ENCODE measurements at places on chromosomes 16 and 17. TPM values are rescaled to one million over a fixed set of nuclear protein-coding genes. Genes with fewer than 3 reads are reported as not detected.

DNA sequence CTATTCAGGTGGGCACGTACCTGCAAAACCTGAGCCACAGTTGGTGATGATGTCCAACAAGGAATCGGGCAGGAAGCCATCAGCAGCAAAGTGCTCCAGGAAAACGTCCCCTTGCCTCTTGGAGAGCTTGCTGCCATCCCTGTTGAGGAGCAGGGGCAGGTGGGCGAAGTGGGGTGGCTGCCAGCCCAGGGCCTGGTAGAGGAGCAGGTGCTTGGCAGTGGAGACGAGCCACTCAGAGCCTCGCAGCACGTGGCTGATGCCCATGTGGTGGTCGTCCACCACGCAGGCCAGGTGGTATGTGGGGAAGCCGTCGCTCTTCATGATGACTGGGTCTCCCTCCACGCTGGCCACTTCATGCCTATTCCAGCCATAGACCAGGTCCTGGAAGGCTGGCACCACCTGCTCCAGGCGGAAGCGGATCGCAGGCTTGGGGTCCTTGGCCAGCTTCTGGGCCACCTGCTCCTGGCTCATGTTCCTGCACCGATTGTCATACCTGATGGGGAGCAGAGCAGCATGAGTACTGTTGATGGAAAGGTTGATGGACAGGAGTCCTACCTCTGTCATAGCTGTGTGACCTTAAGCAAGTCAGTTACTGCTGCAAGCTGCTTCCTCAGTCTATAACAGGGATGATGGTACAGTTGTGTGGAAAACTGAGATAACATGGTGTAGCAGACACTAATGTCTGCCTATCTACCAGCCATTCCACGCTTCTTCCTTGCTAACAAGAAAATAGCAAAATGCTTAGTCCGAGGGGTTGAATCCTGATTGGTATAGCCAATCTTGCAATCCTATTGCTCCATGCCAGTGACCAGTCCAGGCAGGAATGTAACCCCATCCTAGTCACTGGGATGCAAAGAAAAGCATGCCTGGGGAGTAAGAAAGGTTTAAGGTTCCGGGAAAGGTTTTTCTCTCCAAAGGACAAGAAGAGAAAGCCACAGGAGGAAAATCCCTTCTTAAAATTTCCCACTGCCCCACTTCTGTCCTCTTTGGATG, 22.0 kb downstream of the EARS2 start:
- H3K4me3 ChIP-seq, result no peak overlapping the region
- H3K4me1 ChIP-seq, result peaks cover 2% of the 10 kb centered on the region
- H3K27ac ChIP-seq, result no peak overlapping the region
- H3K36me3 ChIP-seq, result peaks cover 18% of the 10 kb centered on the region
- DNase-seq, result no peak
- H3K27me3 ChIP-seq, result no peaks in the 10 kb centered on the region

PRSS22 gene
- not detected for total RNA-seq

- H3K36me3 ChIP-seq, result no peaks in the 10 kb centered on the region
- DNase-seq, result no peak
- peaks cover 59% of the 10 kb centered on the region for H3K4me1 ChIP-seq
- peak overlapping the region; percentile 95 for H3K27ac ChIP-seq
- no peaks in the 10 kb centered on the region for H3K27me3 ChIP-seq
- H3K4me3 ChIP-seq, result no peak overlapping the region
Observed at GRCh38 chr17:45129426-45129939, 2.8 kb downstream of the PLCD3 start.

CES5A gene
- total RNA-seq, result not detected

GRCh38 chr17:27384261-27384701, 72.0 kb upstream of the KSR1 start:
- H3K4me1 ChIP-seq, result peaks cover 63% of the 10 kb centered on the region
- peak overlapping the region; percentile 89 for H3K27ac ChIP-seq
- DNase-seq, result peak; percentile 92
- H3K36me3 ChIP-seq, result no peaks in the 10 kb centered on the region
- H3K27me3 ChIP-seq, result no peaks in the 10 kb centered on the region

DNA sequence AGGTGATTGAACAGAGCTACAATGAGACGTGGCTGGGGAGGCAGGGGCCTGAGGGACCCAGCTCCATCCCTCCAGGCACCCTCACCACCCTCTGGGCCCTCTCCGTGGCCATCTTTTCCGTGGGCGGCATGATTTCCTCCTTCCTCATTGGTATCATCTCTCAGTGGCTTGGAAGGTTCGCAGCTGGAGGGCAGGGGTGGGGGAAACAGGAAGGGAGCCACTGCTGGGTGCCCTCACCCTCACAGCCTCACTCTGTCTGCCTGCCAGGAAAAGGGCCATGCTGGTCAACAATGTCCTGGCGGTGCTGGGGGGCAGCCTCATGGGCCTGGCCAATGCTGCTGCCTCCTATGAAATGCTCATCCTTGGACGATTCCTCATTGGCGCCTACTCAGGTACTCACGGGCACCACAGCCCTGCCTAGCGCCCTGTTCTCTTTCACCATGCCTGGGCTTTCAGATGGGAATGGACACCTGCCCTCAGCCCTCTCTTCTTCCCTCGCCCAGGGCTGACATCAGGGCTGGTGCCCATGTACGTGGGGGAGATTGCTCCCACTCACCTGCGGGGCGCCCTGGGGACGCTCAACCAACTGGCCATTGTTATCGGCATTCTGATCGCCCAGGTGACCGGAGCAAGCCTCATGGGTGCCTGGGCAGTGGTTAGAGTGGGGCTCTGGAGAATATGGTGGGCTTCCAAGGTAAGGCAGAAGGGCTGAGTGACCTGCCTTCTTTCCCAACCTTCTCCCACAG, 2.1 kb downstream of the SLC2A4 start:
- no peak for DNase-seq
- peaks cover 21% of the 10 kb centered on the region for H3K4me1 ChIP-seq
- H3K36me3 ChIP-seq, result no peaks in the 10 kb centered on the region
- peaks cover 37% of the 10 kb centered on the region for H3K27me3 ChIP-seq
- H3K4me3 ChIP-seq, result no peak overlapping the region
- no peak overlapping the region for H3K27ac ChIP-seq

DNA sequence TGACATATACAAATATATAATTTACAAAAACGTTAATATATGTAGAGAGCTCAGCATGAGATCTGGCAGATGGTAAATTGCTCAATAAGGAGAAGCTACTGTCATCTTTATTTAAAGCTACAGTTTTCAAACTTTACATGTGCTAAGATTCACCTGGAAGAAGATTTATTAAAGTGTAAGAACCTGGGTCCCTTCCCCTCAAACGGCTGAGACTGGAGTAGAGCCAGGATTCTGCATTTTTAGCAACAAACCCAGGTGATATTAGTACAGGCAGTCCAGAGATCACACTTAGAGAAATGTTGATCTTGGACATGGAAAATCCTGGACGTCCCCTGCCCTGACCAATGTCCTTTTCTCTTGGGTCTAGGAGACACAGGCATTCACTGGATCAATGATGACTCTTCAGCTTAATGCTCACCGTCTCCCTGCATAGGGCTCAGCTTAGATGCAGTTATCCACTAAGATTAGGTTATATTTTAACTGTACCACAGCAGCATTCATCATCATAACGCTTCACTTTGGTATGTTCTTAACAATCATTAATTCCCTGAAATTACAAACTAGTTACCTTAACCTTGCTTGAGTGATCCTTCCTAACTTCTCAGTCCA, 20.4 kb downstream of the CDR2 start:
- peaks cover 34% of the 10 kb centered on the region for H3K4me1 ChIP-seq
- no peaks in the 10 kb centered on the region for H3K27me3 ChIP-seq
- H3K36me3 ChIP-seq, result peaks cover 19% of the 10 kb centered on the region
- DNase-seq, result no peak

RAB37 gene
- total RNA-seq, result not detected

SLFN14 gene
- not detected for total RNA-seq

DNA sequence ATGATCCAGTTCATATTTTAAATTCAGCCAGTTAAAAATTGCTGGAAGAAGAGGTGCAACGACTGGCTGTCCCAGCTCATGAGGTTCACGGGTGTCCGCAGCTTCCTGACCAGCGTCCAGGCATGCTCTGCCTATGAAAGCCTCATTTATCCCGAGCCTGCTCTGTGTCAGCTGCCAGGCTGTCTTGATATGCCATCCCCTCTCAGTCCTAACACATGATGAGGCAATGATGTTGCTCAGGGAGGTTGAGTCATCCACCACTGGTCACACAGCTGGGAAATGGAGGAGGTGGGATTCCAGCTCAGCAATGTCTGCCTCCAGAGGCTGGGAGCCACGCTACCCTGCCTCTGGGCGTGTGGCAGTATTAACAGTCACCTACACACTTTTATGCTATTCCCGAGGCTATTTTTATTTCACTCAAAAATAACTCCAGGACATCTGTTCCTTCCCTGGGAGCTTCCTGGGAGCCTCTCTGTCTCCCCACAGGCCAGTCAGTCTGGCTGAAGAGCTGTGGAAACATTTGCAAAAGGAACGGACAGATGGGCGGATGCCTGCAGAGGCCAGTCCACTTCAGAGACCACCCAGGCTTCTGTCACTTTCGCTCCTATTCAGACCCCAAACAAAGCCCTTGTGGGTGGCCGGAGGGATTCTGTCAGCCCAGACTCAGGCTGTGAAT, 22.5 kb downstream of the RAB11FIP4 start:
- no peak overlapping the region for H3K4me3 ChIP-seq
- no peak for DNase-seq
- H3K27ac ChIP-seq, result no peak overlapping the region
- peaks cover 6% of the 10 kb centered on the region for H3K4me1 ChIP-seq

- peaks cover 10% of the 10 kb centered on the region for H3K4me1 ChIP-seq
- H3K27ac ChIP-seq, result no peak overlapping the region
- H3K27me3 ChIP-seq, result peaks cover 33% of the 10 kb centered on the region
- DNase-seq, result no peak
Observed at GRCh38 chr16:2343211-2343610, 2.7 kb upstream of the ABCA3 start.
